HuH-7.5 (cell line): ENCODE measurements at places on chromosomes 7 and 10.

DNA sequence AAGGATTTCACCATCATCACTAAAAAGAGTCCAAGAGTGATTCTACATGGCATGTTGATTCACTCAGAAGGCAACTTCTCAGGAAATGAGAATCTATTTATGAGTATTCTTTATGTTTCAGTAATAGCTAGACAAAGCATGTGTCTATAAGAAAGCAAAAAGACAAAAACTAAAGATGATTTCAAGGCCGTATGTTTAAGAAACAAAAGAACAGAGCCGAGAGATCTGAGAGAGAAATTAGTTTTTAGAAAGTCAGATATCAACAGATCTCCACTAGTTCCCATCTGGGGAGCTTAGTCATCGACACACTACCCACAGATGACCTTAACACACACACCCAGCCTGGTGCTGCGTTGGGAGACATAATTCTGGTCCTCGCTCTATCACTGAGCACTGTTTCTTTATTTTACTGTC is 21.0 kb downstream of the PIP4K2A start:
- no peak for DNase-seq

- no peak for DNase-seq
Observed at GRCh38 chr10:93894516-93895378, 969 bp downstream of the SLC35G1 start.

DNA sequence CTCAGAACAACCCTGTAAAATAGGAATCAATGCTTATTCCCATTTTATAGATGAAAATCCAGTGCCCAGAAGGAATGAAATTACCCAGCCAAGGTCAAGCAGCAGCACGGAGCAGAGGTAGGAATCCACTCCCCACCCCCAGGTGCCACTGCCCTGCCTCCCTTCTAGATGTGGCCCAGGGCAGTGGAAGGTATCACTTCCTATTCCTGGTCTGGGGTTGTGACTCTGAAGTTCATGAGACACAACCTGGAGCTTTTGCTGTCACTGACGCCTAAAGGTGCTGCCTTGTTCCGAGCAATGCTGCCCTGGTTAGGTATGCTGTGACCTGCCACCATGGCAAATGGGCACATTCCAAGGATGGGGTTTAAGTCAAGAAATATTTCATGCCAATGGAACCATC is 53.6 kb downstream of the PIK3AP1 start:
- DNase-seq, result no peak

- DNase-seq, result no peak
Observed at GRCh38 chr10:70541736-70542564, 60.6 kb downstream of the PRF1 start.

DNA sequence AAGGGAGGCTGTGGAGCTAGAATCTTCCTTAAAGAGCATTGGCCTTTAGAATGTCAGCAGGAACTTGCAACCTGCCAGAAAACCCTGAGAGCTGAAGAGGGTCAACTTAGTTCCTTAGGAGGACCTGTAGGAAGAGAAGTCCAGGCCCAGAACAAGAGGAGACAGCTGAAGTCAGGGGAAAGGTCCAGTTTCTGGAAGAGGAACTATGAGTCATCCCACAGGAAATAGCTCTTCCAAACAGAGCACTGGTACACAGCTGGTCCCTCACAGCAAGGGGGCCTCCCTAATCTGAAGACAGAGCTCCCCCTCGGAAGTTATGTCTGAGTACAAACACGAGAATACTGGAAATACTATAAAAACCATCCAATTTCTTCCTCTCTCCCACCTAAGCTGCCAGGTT is 98.9 kb downstream of the HERPUD2 start:
- no peak for DNase-seq

DNA sequence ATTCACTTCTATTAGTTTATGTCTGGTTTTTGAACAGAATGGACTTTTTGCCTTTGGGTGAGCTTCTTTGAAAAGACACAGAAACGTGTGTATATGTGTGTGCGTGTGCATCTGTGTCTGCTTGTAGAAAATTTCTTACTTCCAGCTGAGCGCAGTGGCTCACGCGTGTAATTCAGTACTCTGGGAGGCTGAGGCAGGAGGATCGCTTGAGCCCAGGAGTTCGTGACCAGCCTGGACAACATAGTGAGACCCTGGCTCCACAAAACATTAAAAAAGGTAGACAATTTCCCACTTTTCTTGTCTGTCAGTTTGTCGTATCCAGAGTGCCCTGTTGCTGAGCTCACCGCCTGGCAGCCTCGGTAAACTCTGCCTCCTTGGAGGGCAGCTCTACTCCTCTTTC is 25.4 kb downstream of the PPP2R2D start:
- no peak for DNase-seq

- DNase-seq, result no peak
Observed at GRCh38 chr10:87864496-87865059, 1.2 kb downstream of the PTEN start.

DNA sequence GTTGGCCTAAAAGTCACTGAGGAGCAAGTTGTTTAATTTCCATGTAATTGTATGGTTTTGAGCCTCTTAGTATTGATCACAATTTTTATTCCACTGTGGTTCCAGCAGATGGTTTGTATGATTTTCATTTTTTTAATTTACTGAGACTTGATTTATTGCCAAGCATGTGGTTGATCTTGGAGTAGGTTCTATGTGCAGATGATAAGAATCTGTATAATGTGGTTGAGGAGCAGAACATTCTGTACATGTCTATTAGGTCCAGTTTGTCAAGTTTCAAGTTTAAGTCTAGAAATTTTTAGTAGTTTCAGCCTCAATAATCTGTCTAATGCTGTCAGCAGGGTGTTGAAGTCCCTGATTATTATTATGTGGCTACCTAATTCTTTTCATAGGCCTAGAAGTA is 22.7 kb upstream of the ZWINT start:
- no peak for DNase-seq

DNA sequence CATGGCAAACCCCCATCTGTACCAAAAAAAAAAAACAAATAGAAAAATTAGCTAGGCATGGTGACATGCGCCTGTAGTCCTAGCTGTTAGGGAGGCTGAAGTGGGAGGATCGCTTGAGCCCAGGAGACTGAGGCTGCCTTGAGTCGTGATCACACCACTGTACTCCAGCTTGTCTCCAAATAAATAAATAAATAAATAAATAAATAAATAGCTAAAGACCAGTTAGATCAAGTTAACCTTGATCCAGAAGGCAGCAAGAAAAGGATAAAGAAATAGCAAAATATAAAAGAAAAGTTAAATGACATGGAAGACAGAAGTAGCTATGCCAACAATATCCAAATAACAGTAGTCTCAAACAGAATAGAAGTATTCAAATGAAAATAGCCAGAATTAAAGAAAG is 132.2 kb upstream of the SH2B2 start:
- no peak for DNase-seq

DNA sequence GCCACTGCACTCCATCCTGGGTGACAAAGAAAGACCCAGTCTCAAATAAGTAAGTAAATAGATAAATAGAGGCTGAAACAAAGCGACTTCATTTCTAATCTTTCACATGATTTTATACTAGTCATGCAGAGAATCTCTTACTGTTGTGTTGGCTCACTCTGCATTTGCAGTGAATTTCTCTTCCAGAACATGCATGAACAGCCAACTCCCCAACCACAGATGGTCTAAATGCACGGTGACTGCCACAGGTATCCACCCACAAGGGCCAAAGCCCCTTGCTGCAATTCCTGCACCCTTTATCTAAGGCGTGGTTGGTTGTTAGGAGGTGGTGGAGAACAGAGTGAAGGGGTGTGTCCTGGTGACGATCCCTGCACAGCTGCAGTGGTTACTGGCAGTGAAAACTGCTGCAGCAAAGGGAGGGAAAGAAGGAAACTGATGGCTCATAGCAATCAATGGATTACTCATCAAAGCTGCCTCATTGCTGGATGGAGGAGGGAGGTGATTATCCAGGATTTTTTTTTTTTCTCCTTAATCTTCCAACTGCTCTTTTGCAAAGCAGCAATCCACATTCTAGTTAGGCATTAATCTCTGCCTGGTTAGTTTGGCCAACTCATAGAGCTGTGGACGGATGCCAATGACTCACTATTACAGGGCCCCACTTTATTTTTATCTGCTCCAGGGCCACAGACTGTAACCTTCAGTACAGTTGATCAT is 50.6 kb downstream of the PRTFDC1 start:
- DNase-seq, result no peak

DNA sequence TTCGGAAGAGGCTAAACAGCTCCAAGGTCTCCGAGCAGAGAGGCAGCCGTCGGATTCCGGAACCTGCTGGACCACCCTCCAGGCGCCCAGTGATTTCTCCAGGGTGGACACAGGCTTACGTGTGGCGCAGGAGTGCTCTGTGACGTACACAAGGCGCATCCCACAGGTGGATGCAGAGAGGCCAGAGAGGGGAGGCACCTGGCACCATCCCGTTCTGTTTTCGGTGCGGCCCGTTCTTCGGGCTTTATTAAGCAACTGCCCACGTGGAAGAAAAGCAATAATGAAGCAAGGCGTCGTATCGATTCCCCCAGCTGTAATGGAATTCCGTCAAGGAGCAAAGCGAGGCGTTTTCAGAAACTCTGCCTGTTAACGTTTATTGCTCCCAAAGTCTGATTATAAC is 163.6 kb downstream of the PTPRN2 start:
- DNase-seq, result no peak

DNA sequence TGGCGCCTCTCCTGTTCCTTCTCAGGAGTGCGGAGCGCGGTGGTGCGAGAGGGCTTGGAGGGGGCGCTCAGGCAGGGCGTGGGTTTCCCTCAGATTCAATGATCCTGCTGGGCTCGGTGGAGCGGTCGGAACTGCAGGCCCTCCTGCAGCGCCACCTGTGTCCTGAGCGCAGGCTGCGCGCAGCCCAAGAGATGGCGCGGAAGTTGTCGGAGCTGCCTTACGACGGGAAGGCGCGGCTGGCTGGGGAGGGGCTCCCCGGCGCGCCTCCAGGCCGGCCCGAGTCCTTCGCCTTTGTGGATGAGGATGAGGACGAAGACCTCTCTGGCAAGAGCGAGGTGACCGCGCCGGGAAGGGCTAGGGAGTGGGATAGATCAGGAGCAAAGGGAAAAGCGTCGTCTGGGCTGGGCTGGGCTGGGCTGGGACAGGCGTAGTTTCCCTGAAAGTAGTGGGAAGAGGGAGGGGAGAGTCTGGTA is 17.0 kb downstream of the FAM131B start:
- DNase-seq, result no peak

DNA sequence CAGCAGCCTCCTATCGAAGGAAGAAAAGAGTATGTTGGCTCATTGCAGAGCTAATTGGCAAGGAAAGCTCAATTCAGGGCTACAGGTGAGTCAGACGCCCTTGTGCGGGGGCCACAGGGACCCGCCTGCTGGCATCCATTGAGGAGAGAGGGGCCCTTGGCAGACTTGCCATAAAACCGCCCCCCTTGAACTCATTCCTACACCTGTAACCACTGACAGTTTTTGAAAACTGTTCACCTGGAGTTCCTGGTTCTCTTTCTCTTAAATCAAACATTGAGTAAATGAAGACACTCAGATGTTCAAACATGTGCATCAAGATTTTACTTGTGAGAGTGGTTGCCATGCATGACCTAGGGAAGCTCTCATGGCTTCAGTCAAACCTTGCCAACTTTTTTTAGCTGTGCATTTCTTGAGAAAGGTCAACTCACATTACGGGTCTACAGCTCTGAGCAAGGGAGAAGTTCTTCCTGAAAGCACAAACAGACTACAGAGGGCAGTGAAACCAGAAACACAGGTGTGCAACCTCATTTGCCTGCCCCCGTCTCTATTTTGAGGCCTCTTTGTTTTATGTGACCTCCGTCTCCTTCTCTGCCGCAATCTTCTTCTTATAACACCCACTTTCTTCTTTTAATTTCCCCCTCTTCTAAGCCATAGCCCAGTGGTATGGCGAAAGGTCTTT is 87.8 kb downstream of the TBXAS1 start:
- no peak for DNase-seq

DNA sequence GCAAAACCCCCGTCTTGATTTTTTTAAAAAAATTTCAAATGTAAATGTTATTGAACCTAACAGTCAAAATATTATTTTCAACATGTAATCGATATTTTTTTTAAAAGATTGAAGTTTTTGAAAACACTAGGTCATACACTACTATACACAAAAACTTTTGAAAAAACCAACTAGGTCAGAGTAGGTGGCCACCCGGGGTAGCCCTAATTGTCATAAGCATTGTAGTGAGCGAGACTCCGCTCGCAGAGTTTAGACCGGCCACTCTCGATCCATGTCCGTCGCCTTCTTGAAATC is 417 bp downstream of the RFC2 start:
- no peak for DNase-seq

DNA sequence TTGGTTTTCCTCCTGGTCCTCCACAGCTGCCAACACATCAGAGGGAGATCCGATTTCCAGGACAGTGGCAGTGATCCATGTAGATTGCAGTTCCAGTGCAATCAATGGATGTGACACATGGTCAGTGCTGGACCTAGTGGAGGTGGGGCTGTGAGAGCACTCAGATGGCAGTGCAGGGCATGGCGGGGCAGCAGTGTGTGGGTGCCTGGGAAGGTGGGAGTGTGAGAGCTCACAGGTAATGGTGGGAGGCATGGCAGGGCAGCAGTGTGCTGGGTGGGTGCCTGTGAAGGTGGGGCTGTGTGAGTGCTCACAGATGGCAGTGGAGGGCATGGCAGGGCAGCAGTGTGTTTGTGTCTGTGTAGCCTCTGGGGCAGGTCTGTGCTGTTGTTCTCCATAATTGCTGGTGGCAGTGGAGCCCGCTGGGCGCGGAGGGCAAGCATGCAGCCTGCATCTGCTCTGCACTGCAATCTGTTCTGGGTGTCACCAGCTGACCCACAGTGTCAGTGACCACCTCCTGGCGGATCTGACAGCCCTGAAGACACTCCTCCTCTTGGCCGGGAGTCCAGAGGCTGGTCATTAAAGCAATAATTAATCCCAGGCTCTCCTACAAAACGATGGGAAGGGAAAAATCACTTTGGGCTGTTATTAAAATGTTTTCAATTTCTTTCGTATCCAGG is 8.6 kb upstream of the ADARB2 start:
- no peak for DNase-seq

DNA sequence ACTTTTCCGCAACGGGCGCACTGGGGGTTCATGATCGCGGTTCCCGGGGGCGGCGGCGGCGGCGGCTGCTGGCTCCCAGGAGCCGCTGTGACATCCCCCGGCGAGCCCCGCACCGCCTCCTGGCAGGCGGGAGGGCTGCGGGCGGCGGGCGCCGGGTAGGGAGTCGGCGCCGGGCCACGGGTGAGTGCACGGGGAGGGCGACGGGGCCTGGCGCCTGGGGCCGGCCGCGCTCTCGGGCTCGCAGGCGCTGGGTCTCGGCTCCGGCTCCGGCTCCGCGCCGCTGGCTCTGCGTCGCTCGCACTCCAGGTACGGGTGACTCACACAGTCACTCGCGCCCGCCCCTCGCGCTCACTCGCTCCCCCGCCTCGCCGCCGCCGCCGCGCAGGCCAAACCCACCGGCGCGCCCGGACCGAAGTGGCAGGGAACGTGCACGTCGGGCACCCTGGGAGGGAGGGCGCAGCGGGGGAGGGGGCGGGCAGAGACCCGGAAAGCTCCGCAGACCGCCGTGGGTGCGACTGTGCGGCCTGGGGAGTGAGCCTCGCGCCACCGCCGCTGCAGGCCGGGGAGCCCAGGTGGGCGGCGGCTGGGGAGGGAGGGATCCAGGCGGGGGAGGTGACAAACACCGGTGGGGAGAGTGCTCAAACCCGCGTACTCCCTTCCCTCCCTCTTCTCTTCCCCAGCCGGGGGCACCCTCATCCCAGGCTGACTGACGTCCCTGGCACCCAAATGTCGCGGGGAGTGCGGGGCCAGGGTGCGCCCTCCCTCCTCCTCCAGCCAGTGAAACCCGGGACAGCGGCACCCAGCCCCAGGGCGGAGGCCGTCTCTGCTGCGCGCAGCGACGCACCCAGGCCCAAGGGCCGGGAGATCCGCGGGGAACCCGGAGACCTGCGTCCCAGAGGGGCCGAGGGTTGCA is 276.9 kb upstream of the NEBL start:
- DNase-seq, result peak; percentile 45
